ENCODE measurements at places on chromosomes 3 and 15.

GRCh38 chr3:6351752-6352151 lies 509.2 kb upstream of the GRM7 start:
- DNase-seq, result no peak

DNA sequence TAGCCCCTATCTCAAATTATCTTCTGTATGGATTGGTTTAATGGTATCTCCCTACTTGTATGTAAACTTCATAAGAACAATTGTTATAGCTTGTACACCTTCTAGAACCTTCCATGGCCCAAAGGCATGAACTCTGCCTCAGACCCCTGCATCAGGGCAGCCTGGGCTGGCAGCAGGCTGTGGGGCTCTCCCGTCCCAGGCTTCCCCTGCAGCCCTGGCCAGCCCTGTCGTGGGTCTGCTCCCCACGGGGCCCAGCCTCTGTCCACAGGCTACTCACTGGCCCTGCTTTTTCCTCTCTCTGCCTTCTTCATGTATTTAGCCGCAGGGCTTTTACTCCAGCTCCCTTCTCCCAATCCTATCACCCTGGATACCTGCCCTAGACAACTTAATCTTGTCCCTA lies 4.4 kb downstream of the SCN5A start:
- DNase-seq, result no peak

GRCh38 chr3:54596087-54596486 lies 331.8 kb downstream of the LRTM1 start:
- no peak for DNase-seq

DNA sequence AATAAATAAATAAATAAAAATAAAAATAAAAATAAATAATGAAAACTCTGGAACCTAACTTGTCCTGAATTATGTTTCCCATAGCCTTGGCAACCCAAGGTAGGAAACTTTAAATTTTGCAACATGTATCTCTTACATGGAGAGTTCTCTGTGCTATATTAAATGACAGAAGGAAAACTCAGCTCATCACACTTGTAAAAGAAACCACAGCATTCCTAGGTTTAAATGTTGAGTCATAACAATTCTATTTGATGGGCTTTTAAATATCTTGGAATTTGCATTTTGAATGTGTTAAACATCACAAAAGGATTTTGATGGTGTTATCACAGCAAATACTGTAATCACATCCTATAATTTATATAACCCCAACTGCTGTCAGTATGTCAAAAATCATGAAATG lies 144.2 kb downstream of the LRTM1 start:
- no peak for DNase-seq

DNA sequence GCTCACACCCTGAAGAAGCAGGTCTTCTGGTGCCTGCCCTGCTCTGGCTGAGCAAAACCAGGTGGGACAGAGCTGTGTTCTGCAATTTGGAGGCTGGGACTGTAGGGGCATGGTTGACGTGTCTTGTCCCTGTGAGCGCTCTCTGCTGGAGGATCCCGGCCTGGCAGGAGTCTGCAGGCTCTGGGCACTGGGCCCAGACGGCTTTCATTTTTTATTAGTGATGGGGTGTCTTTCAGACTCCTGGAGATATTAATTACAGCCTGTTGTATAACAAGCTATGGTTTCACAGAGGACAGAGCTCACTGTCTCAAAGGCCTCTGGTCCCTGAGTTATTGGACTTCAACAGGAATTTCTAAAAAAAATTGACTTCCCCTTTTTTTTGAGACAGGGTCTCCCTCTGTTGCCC lies 29.5 kb upstream of the ZNF710 start:
- no peak for DNase-seq

GRCh38 chr3:123110282-123110975 lies 43.6 kb downstream of the PDIA5 start:
- DNase-seq, result no peak

- DNase-seq, result no peak
Measured at GRCh38 chr15:76140074-76140464, 80.3 kb downstream of the TMEM266 start.

GRCh38 chr3:47646362-47646761 lies 67.7 kb upstream of the CSPG5 start:
- no peak for DNase-seq

GRCh38 chr3:161293381-161293780 lies 72.3 kb downstream of the NMD3 start:
- DNase-seq, result no peak

DNA sequence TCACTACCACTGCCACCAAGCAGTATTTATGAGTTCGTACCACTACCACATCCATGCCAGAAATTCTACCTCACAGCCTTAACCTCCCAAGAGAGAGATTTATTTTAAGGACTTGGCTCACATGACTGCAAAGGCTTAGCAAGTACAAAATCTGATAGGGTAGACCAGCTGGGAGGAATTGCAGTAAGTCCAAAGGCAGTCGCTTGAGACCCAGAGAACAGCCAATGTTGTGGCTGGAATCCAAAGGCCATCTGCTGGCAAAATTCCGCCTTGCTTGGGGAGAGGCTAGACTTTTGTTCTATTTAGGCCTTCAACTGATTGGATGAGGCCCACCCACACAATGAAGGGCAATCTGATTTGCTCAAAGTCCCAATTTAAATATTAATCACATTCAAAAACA lies 101.4 kb upstream of the STT3B start:
- DNase-seq, result no peak

DNA sequence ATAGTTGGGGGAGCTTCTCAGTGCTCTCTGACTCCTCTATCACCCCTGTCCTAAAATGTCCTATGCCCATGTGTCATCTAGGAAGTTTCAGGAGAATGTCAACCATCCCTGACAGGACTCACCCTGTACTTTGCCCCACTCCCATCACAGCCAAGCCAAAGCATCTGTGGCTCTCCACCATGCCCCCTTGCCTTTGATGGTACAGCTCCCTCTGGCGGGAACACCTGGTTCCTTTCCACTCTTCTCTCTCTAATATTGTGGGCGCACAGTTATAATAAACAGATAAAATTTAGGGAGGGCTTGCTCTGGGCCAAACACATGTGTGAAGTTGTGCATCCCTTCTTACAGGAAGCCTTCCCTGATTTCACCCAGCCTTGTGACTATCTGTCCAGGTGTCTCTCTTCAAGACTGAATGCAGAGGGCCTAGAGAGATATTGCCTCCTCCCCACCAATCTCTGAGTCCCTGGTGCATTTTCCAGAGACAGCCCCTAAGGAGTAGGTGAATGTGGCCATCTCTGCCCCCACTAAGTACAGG lies 62.8 kb downstream of the ISG20 start:
- no peak for DNase-seq

GRCh38 chr3:29353807-29354206 lies 72.9 kb downstream of the RBMS3 start:
- no peak for DNase-seq

DNA sequence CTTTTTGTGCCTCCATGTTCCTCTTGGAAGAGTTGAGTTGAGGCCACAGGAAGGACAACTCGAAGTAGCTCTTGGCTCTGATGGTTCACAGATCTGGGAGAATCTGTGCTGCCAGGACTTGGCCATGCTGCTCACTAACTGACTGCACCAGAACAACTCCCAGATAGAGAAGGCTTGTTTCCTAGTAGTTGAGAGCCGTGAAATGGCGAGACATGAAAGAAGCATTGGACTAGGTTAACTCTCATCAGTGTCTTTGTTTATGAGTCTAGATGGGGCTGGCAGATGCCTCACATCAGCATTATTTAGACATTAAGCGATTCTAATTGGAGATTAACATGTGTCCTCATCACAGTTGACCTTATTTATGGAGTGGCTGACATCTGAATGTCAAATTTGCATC lies 92.9 kb upstream of the AGBL1 start:
- no peak for DNase-seq

- no peak for DNase-seq
Measured at GRCh38 chr15:93319121-93319814, 230.3 kb upstream of the RGMA start.

GRCh38 chr3:53273146-53273670 lies 17.4 kb upstream of the TKT start:
- DNase-seq, result no peak

- DNase-seq, result no peak
Measured at GRCh38 chr3:134711284-134711683, 60.5 kb upstream of the KY start.

GRCh38 chr3:173708191-173708590 lies 310.6 kb downstream of the NLGN1 start:
- no peak for DNase-seq

GRCh38 chr3:186719945-186720739 lies 3.0 kb downstream of the KNG1 start:
- no peak for DNase-seq

DNA sequence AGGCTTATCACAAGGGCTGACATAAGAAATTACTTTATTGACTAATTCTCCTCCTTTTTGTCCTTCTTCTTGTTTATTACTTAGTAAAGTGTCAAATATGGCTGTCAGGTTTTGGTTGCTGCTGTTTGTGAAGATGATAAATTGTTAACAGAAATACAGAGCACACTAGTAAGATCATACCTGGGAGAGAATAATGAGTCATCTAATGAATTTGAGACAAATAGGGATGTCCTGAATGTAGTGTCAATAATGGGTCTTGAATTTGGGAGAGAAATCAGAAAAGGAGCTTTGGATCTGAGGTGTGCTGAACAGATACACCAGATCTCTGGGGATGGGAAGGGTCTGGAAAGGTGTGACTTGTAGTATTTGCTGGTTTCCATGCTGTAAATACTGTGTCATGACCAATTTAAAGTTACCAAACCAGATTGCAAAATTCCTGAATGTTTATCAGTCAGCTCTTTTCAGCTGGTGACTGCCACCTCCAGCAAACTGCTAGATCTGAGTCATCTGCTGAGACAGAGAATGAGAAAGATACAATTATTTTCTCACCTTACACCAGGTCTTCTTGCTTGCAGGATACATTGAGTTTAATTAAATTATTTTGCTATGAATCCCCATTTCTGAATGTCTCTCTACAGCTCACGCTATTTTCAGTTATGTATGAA lies 76.7 kb upstream of the SATB1 start:
- no peak for DNase-seq

DNA sequence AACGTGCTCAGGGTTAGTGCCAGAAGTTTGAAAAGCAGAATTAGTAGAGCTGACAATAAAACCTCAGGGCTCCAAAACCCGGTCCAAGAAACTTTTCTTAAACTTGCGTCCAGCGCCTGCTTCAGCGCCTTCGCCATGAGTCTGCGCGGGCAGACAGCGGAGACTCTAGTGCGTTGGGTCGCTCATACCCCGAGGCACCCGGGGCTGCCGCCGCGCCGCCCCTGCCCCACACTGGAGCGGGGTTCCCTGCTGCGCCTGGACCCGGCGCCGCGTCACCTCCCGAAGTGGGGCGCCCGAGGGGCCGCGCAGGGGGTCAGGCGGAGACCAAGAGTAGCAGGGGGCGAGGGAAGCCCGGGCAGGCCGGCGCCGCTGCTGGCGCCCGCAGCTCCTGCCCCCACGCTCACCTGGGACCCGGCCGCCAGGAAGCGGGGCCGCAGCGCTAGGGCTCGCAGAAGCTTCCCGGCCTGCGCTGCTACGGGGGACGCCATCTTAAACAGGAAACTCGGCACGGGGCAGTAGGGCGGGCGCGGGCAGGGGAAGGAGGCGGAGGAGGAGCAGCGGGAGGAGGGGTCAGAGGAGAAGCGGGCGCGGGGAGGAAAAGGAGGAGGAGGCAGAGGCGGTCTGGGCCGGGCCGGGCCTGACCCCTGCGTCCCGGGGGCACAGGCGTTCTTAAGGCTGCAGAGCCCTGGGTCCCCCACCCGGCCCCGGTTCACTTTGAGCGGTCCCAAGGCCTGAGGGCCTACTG lies at the start of gene SUCLG2:
TSS of gene SUCLG2 (minus strand) at position 514 of the 745 bp plus-strand sequence. CDS start at position 488, 26 bp downstream.
- DNase-seq, result peak; percentile 82

DNA sequence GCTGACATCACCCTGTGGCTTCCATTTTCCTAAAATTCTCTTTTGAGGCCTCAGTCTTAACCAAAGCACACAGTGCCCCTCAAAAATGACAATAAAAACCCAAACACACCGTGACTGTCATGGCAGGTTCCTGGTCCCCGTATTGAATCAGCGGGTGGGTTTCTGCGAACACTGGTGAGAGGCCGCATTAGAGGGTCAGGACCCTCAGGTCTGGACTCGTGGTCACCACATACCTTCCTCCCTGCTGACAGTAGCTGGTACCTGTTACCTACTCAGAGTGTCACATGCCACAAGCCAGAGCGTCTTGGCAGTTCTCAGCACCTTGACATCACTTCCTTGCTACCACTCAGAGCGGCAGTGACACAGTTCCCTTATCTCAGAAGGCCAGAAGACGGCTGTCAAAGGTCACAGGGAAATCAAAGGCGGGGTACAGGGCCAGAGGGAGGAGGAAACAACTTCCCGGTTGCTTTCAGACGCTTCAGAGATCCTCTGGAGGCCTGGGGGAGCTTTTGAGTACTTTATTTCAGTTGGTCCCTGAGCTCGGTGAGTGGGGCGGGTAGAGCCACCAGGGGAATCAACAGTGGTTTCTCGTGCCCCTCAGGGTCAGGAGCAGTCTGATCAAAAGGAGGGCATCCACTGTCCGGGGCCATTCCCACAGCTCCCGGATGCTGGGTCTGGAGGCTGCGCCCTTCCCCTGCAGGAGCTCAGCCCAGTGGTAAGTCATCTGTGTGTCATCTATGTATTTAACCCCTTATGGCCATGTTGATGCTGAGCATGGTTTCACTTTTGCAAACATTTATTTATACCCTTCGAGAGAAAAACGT lies at the start of the genes CCR5AS and CCRL2:
TSS of gene CCR5AS (minus strand) at position 279 of the 824 bp plus-strand sequence.
TSS of gene CCRL2 (plus strand) at position 472 of the 824 bp plus-strand sequence. CDS start 821 bp downstream, outside the sequence.
- no peak for DNase-seq

DNA sequence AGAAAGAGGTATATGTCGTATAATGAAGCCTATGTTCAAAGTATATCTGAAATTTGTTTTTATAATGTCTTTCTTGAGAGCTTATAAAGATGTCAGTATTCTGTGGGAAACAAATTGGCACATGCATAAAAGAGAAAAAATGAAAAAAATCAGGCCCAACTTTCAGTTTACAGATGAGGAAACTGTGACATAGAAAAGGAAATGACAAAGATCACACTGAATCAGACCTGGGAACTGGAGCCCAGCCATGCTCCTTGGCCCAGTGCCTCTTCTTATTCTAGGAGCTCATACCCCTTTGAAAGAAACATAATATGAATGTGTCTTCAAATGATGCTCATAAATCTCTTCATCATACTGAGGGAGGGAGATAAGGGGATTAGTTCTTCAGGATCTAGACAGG lies 48.4 kb downstream of the TMEM44 start:
- DNase-seq, result no peak

DNA sequence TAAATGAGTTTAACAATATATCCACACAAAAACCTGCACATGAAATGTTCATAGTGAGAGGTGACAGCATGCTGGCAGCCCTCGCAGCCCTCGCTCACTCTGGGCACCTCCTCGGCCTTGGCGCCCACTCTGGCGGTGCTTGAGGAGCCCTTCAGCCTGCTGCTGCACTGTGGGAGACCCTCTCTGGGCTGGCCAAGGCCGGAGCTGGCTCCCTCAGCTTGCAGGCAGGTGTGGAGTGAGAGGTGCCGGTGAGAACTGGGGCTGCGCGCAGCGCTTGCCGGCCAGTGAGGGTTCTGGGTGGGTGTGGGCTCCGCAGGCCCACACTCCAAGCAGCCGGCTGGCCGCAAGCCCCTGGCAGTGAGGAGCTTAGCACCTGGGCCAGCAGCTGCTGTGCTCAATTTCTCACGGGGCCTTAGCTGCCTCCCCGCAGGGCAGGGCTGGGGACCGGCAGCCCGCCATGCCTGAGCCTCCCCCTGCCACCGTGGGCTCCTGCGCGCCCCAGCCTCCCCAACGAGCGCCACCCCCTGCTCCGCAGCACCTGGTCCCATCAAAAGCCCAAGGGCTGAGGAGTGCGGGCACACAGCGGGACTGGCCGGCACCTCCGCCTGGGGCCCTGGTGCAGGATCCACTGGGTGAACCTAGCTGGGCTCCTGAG lies 3.4 kb downstream of the CCDC13 start:
- DNase-seq, result no peak

Measured in T1000 (cell line).